ENCODE measurements at places on chromosomes 3 and 15.
A peak's percentile ranks its signal among the peaks of the same experiment; 100 is the strongest.

- peak; percentile 21 for DNase-seq
Measured at GRCh38 chr3:25503898-25504301, 75.8 kb downstream of the RARB start.

- DNase-seq: peak; percentile 18
Measured at GRCh38 chr15:53588773-53589172, 170.7 kb downstream of the WDR72 start.

DNA sequence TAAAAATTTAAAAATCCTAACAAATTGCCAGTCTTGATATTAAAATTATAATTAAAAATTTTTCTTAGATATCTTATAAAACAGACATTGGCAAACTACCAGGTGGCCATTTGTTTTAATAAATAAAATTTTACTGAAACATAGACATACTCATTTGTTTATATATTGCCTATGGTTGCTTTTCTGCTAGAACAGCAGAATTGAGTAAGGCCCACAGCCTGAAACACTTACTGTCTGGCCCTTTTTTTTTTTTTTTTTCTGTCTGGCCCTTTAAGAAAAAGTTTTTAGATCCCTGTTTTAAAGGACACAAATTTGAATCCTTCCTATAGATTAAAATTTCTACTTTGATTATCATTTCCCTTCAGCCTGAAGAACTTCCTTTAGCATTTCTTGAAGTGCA lies 60.5 kb upstream of the CTDSPL2 start:
- DNase-seq: no peak

DNA sequence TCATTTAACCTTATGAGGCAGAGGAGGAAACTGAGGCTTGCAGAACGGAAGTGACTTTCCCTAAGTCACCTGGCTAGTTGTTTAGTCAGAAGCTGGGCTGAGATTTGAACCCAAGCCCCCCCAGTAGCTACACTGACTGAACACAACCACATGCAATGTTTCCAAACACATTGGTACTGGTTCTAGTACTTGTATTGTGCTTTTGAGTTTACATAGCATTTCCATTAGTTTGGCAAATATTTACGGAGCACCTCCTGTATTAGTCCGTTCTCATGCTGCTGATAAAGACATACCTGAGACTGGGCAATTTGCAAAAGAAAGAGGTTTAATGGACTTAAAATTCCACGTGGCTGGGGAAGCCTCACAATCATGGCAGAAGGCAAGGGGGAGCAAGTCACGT lies 56.3 kb upstream of the ITGA11 start:
- DNase-seq: peak; percentile 13

DNA sequence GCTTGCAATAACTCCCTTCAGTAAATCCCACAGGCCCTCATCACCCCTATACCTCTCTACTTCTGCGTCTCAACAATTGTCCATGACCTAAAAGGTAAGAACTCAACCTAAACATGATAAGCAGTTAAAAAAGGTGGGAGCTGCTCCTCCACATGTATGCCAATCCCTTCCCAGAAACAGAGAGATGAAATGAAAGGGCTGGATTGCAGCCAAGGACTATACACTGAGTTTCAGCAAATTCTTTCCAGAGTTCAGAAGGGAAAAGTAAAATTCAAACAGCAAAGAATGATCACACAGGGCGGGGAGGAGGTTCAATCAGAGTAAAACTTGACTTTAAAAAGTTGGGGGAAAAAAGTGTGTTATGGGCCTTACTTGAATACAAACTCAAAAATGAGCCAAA lies 27.5 kb downstream of the PLOD2 start:
- DNase-seq: peak; percentile 2

GRCh38 chr3:188567478-188568195 lies 413.7 kb downstream of the LPP start:
- no peak for DNase-seq
